ENCODE measurements at places on chromosomes 1 and 21.

DNA sequence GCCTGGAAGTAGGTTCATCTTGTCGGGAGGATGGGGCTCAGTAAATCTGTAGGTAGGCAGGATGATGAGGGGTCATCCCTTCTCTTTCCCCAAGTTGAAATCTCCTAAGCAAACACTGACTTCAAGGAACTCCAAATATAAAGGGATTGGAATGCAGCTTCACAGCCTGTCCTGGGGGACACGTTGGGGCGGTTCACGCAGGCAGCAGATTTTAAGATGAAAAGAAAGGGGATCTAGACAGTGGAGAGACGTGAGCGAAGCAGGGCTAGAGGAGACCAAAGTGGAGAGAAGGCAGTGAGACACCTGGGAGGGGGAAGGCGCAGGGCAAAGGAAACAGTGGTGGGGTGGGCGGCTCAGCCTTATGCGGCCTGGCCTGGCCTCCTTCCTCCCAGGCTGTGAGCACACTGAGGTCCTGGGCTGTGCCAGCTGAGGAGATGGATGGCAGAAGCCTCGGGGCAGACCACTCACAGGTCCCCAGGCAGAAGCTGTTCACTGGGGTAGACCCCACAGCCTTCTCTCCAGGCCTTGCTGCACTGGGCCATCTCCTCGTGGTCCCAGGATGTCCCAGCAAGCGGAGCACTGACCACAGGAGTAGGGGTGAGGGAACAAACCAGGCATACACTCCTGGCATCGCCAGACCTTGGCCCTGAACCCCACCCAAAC lies 51.7 kb downstream of the TOR1AIP2 start:
- DNase-seq = no peak

GRCh38 chr1:44318097-44319088 lies 36.7 kb downstream of the ERI3 start:
- DNase-seq = peak; percentile 72

GRCh38 chr1:172658871-172659453 lies at the start of gene FASLG:
FASLG (plus strand) TSS chr1:172659103; CDS start chr1:172659202, 99 bp downstream.
- DNase-seq = no peak

- no peak for DNase-seq
Observed at GRCh38 chr1:20229171-20229570, 42.9 kb upstream of the PLA2G2C start.

GRCh38 chr1:161071886-161072371 lies 2.2 kb upstream of the ARHGAP30 start:
- DNase-seq = peak; percentile 81

DNA sequence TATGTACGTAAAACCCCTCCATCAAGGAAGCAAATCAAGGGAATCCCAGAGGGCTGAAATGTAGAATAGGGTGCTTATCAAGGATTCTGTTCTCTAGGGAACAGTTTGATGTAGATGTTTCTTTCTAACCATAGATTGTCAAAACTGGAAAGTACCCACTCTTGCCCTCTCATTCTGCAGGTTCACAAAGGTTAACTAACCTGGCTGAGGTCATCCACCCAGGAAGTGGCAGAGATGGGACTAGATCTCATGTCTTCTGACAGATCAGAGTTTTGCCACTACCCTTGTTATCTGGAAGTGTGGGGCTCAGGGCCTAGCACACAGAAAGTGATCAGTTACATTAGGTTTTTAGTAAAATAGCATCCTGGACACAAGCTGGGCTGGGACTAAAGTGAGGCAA lies 47.4 kb downstream of the GFI1 start:
- DNase-seq = no peak

DNA sequence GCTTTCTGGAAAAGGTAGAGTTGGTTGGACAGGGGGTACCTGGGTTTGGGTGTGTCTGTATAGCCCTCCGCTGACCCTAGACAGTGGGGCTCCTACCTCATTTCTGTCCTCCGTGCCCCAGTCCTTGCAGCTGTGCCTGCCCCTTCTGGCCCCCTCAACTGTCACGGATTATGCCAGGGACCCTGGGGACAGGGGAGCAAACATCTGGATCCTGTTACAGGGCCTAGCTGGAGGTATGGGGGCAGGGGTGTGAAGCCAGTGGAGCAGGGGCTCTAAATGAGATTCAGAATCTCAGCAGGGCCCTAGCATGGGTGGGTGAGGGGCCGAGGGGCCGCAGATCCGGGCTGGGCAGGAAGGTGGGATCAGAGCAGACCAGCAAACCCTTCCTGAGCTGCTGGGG lies 81.0 kb downstream of the TAS1R2 start:
- DNase-seq = no peak

DNA sequence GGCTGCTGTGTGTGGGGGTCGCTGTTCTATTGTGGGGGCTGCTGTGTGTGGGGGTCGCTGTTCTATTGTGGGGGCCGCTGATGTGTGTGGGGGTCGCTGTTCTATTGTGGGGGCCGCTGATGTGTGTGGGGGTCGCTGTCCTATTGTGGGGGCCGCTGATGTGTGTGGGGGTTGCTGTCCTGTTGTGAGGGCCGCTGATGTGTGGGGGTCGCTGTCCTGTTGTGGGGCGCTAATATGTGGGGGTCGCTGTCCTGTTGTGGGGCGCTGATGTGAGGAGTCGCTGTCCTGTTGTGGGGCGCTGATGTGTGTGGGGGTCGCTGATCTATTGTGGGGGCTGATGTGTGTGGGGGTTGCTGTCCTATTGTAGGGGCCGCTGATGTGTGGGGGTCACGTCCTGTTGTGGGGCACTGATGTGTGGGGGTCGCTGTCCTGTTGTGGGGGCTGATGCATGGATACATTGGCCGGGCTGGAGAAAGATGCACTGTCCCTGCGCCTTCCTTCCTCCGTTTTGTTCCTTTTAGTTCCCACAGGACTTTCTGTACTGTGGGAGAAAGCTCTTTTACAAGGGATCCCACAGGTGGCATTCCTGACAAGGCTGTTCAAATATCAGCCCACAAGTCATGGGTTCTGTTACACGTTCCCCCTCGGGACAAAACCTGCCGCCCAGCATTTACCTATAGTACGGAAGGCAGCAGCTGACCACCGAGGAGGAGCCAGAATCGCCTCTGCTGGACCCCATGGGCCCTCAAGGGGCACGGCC lies 27.5 kb downstream of the SETD4 start:
- no peak for DNase-seq

- no peak for DNase-seq
Observed at GRCh38 chr21:39976800-39977199, 109.6 kb downstream of the PCP4 start.

GRCh38 chr1:88935522-88936222 lies 44.3 kb upstream of the GTF2B start:
- DNase-seq = peak; percentile 46

GRCh38 chr1:21216835-21217811 lies 40.4 kb upstream of the EIF4G3 start:
- DNase-seq = peak; percentile 58

GRCh38 chr1:162200096-162200847 lies 130.8 kb downstream of the NOS1AP start:
- DNase-seq = no peak

DNA sequence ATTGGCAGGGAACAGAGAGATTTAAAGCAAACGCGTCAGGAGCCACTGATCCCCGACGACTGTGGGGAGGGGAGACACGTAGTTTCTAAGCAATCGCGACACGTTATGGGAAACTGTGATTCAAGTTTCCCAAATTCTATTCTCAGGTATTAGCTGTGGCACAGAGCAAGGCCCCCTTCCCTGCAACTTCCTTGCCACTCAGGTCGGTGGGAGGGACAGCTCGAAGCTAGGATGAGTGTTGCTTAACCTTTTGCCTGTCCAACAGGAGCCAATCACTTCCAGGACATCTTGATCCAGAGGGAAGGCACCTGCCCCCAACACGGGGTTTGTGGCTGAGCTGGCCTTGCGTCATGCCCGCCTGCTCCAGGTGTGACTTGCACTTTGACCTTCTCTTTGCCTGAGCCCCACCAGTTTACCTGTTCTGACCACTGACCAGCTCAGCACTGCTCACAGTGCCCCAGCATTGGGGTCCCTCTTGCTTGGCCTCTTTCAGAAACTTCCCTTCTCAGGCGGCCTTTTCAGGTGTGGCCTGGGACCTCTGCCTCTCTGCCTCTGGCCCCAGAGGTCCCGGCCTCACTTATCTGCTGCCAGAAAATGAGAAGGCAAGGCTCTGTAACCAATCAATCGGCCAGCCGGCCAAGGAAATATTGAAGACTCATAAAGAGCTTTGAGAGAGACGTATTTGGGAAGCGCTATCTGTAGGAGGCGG lies 24.6 kb downstream of the TEX35 start:
- DNase-seq = no peak

GRCh38 chr1:66283622-66284041 lies 250.3 kb upstream of the SGIP1 start:
- DNase-seq = no peak

DNA sequence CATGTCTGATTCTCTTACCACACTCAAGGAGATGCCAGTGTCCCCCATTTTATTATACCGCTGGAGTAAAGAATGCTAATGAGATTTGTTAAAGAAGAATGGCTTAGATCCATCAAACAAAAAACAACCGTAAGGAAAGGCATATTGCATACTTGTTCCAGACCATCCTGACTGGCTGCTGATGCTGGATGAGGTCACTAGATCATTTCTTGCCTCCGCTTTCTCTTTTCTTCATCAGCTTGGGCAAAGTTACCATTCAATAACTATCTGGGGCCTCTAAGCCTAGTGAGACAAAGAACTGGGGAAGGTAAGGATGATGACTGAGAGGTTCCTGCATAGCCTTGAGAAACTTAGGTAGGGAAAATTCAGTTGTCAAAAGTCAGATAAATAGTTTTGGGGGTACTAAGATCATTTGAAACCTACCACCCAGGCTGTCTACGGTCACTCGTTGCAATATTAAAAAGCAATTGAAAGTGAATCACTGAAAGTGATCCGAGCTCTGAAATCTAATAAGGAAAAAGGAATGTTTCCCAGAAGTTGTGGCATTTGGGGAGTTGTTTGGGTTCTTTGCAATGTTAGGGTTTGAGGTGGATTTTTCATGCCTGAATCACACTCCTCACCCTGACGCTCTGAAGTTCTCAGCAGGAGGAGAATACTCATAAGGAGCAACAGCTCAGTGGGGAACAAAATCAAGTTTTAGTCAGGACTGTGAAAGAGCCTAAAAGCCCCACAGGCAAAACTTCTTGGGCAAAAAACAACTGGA lies 176.8 kb downstream of the HHIPL2 start:
- peak; percentile 88 for DNase-seq

DNA sequence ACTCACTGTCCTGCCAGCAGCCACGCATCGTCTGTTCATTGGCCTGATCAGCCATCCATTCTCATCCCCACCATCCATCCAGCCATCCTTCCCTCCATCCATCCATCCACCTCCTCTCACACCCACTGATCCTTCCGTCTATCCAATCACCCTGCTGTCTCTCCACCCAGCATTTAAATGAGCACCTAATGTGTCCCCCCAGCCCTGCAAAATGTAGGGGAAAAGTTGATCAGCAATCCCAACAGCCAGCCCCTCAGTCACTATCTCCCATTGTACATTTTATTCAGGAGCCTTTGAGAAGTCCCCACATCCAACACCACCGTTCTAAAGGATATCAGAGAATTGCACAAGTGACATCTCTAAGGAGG lies 11.1 kb upstream of the DDOST start:
- DNase-seq = no peak

DNA sequence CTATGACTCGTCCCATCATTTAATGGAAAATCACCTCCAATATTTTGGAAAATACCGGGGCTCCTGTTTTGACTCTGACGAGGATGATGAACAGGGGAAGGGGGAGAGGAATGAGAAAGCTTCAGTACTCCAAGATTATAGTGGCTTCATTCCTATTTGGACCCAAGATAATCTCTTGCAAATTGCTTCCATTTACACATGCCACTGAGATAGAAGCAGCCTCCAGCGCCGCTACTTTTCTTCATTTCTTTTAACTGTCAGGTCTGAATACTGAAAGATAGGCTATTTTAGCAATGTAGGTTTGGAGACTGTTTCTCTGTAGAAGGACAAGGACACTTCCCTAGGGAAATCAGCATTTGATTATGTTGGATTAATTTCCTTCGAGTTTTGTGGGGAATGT lies 565 bp upstream of the GRIK1 start:
- no peak for DNase-seq

- DNase-seq = no peak
Observed at GRCh38 chr1:84972377-84972987, 24.4 kb downstream of the MCOLN2 start.

DNA sequence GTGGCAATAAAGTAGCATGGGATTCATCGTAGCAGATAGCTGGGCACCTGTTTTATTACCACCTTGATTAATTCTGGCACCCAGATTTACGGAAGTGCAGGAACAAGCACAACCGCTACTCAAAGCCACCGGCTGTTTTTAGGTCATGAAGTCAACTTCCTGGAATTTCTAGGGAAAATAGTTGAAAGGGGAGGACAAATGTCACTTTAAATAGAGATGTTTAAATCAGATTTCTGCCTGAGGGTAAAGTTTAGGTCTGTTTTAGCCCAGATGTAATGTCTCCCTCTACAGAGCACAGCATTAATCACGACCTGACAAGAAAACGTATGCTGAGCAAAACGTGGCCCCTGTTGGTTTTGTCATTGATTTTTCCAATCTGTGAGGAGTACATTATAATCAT lies 8.0 kb downstream of the ADGRL2 start:
- no peak for DNase-seq
